Sciatic nerve (tissue), 2 donors: ENCODE measurements at places on chromosomes 12 and 14. TPM values are rescaled to one million over a fixed set of nuclear protein-coding genes. Genes with fewer than 3 reads are reported as not detected.

Gene MLF2
- 98.6 TPM for total RNA-seq

Gene DBX2
- total RNA-seq, result 0.13 TPM

Gene CPSF2
- total RNA-seq, result 43.0 TPM

Gene CD163
- total RNA-seq, result 91.9 TPM
